ENCODE measurements at places on chromosomes 4 and X. TPM values are rescaled to one million over a fixed set of nuclear protein-coding genes. Genes with fewer than 3 reads are reported as not detected.

DNA sequence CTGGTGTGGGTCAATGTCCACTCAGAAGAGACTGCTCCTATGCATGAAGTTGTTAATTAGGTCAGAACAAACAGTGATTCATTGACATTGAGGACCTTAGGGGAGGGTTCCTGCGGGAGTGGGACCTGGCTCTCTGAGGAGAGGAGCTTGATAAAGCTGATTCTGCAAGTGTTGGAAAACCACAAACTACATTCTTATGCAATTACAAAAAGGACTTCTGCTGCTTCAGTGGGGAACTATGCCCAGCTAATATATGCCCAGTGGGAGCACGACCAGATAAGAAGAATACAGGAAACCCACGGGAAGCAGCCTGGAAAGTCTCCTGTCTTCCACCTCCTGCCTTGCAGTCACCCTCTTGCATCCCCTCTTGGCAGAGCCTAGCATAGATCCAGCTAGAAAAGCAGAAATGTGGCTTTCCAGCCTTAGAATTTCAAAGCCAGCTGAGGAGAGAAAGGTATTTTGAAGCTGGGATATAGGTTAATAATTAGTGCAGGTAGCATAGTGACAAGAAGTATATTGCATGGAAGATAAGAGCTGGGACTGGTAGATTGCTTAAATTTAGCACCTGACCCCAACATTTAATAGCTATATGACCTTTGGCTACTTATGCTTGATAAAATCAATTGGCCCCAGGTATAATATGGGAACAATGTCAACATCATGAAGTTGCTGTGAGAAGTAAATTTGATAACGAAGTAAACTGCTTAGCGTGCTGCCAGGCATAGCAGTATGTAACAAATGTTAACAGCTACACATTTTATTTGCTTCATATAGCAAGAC lies 34.9 kb upstream of the UGT8 start:
- no peak for DNase-seq
- H3K4me1 ChIP-seq = no peaks in the 10 kb centered on the region
- no peak overlapping the region for H3K4me3 ChIP-seq

The ERAS gene
- polyA plus RNA-seq = not detected

The ETDC gene
- polyA plus RNA-seq = not detected

DNA sequence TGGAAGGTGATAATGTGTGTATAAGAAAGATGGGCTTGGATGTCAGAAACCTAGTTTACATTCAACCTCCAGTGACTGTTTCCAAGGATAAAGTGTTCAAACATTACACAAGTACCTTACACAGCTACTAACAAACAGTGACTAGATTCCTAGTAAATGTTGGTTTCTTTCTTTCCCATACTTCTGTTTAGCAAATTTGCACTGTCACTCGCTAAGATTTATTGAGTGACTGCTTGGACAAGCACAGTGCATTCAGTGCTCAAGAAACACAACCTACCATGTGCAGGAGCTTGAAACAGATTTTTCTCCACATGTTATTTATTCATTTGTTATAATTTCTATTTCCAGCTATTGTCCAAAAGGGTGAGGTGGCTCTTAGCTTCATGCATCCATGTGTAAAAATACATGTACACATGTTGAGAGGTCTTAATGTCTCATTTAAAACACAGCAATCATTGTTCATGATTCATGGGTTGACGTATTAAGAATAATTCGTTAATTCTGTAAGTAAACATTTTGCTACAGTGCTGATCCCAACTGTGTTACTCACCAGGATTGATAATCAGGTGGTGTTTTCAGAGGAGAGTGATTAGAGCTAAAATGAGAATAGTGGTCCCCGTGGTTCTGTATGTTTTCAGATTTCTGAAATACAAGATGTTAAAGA lies 153.0 kb downstream of the DCLK2 start:
- H3K4me3 ChIP-seq = no peak overlapping the region
- no peaks in the 10 kb centered on the region for H3K27me3 ChIP-seq
- H3K4me1 ChIP-seq = peaks cover 10% of the 10 kb centered on the region
- no peaks in the 10 kb centered on the region for H3K36me3 ChIP-seq
- no peak overlapping the region for H3K27ac ChIP-seq

DNA sequence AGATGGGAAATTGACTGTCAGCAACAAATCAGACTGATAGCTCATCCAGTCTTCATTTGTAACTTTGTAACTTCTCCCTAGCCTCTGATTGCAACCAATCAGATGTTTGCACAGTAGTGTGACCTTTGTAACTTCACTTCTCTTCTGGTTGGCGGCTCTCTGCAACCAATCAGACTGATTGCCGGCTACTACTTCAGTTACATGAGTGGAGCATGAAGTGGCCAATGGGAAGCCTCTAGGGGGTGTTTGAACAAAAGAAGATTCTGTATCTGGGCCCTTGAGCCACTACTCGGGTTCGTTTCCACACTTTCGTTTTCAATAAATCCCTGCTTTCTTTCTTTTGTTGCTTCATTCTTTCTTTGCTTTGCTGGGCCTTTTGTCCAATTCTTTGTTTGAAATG lies 1285.8 kb downstream of the TECRL start:
- no peaks in the 10 kb centered on the region for H3K36me3 ChIP-seq
- H3K4me1 ChIP-seq = no peaks in the 10 kb centered on the region
- H3K27ac ChIP-seq = no peak overlapping the region
- no peak for DNase-seq
- H3K27me3 ChIP-seq = no peaks in the 10 kb centered on the region
- H3K4me3 ChIP-seq = no peak overlapping the region

- H3K36me3 ChIP-seq = no peaks in the 10 kb centered on the region
- DNase-seq = no peak
- no peak overlapping the region for H3K4me3 ChIP-seq
- no peaks in the 10 kb centered on the region for H3K27me3 ChIP-seq
- no peaks in the 10 kb centered on the region for H3K4me1 ChIP-seq
Observed at GRCh38 chrX:118324588-118324987, 21.3 kb upstream of the WDR44 start.

- no peaks in the 10 kb centered on the region for H3K4me1 ChIP-seq
- peaks cover 3% of the 10 kb centered on the region for H3K27me3 ChIP-seq
- DNase-seq = no peak
- no peaks in the 10 kb centered on the region for H3K36me3 ChIP-seq
- no peak overlapping the region for H3K4me3 ChIP-seq
Observed at GRCh38 chrX:136336623-136337022, 35.9 kb downstream of the ADGRG4 start.

DNA sequence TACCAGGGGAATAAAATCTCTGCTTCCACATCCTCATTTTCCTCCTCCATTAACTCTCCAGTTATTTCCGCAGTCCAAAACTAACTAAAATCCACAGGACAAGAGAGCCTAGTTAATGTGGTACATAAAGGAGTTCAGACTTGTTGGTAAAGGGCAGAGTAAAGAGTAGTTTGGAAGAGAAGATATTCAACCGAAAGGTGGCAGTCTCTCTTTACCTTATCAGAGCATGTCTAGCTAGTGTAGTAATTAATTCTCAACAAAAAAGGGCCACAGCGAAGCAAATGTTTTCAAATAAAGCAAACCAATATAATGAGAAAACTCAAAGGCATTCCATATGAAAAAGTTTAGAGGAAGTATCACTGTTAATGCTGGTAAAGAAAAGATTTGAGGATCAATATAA lies 286.5 kb downstream of the GLUD2 start:
- DNase-seq = no peak
- H3K4me1 ChIP-seq = peaks cover 3% of the 10 kb centered on the region
- H3K27ac ChIP-seq = no peak overlapping the region
- no peaks in the 10 kb centered on the region for H3K36me3 ChIP-seq

- no peaks in the 10 kb centered on the region for H3K36me3 ChIP-seq
- H3K27ac ChIP-seq = peak overlapping the region; percentile 79
- no peak overlapping the region for H3K4me3 ChIP-seq
- no peaks in the 10 kb centered on the region for H3K27me3 ChIP-seq
- peaks cover 43% of the 10 kb centered on the region for H3K4me1 ChIP-seq
Observed at GRCh38 chr4:168486912-168487281, 6.6 kb upstream of the DDX60L start.

- DNase-seq = no peak
- H3K27me3 ChIP-seq = peaks cover 29% of the 10 kb centered on the region
- no peaks in the 10 kb centered on the region for H3K4me1 ChIP-seq
Observed at GRCh38 chrX:112081781-112082652, 559 bp downstream of the TRPC5 start.
